Sciatic nerve (tissue), 2 donors: ENCODE measurements at places on chromosomes 6 and 20.

GRCh38 chr6:90261801-90262200, 34.8 kb downstream of the BACH2 start:
- DNase-seq: no peak

DNA sequence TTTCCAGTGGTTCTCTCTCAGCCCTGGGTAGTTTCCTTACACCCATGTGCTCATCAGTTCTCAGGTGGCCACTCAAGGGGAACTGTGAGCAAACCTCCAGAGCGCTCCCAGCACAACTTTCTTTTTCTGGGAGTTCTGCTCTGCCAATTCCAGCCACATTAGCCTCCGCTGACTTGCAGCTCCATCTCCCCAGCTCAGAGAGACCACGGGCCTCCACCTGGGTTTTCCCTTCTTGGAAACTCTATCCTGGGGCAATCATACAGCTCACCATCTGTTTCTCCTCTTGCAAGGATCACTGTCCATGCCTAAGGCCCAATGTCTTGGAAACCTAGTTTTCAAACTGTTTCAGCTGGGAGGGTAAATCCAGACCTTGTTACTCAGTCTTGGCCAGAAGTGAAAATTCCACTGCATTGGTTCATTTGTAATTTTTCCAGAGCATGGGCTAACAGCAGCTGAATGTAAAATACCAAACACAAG, 129.9 kb downstream of the EYA2 start:
- DNase-seq: no peak

GRCh38 chr6:144231721-144232120, 53.4 kb upstream of the UTRN start:
- no peak for DNase-seq

DNA sequence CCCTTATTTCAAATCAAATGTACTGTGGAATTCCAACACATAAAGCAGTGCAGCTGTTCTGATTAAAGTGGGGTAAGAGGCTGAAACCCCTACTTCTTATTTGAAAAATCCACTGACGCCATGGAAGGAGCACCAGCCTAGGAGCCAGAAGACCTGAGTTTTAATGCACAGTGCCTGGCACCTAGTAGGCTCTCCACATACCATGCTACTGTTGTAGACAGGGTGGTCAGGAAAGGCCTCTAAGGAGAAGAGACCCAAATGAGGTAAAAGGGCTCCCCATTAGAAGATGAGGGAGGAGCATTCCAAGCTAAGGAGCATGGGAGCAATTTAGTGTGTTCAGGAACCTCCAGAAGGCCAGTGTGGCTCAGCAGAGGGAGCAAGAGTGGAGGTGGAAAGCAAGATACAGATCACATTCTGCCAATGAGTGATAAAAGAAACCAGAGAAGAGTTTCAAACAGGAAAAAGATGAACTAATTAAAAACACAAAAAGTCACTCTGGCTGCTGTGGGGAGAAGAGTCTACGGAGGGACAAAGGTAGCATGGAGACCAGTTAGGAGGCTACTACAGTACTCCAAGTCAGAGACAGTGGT, 11.8 kb upstream of the ZNF76 start:
- no peak for DNase-seq

- no peak for DNase-seq
Measured at GRCh38 chr6:129345890-129346289, 364.1 kb downstream of the ARHGAP18 start.

GRCh38 chr6:4434655-4435054, 299.3 kb upstream of the ECI2 start:
- DNase-seq: no peak

DNA sequence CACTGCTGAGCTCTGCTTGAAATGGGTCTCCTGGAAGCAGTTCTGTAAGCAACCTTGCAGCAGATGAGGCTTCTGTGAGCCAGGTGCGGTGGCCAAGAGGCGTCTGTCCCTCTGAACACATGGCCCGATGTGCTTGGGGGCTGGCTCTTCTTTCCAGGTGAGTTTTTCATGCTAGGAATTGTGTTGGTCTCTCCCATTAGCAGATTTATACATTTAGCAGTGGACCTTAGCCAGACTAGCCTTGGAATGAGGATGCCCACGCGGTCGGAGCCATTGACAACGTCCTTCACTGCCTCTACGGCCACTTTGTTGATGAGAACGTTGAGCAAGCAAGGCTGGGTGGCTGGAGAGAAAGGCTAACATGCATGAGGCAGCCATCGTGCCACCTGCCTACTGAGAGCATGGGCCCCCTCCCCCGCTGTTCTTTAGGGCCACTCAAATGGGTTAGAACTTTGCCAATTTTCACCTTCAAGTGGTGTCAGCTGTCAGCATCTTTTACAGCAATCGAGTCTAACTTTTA, 33.5 kb downstream of the ERMARD start:
- DNase-seq: no peak

GRCh38 chr20:33443006-33443511, 504 bp downstream of the SNTA1 start:
- DNase-seq: peak; percentile 73

- no peak for DNase-seq
Measured at GRCh38 chr6:50925981-50926380, 107.3 kb downstream of the TFAP2B start.

- no peak for DNase-seq
Measured at GRCh38 chr6:32147401-32148132, 4.2 kb downstream of the PRRT1 start.

GRCh38 chr20:709991-710779, 34.6 kb upstream of the SCRT2 start:
- DNase-seq: peak; percentile 53

DNA sequence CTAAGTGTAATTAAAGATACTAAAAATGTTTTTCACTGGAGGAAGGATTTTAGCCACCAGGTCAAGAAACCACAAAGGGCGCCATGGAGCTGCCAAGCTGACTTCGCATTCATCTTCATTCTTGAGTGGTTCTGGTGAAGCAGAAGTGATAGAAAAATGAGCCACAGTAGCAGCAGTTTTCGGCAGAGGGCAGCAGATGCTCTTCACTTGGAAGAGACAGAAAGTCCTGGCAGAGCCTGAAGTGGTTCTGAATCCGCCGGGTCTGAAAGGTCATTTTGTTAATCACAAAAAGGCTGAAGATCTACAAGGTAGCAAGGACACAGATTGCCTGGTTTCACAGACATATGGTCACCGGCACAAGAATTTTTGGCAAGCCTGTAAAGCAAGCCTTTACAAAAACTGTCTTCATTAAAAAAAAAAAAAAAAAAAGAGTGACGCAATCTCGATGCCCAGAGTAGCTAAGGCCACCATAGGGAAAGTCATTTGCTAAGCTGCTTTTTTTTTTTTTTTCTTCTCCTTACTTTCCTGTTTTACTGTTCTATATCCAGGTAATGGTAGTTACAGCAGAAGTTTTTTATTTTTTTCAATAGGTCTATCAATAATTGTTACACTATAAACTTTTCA, 345.1 kb upstream of the AGPAT4 start:
- peak; percentile 65 for DNase-seq

DNA sequence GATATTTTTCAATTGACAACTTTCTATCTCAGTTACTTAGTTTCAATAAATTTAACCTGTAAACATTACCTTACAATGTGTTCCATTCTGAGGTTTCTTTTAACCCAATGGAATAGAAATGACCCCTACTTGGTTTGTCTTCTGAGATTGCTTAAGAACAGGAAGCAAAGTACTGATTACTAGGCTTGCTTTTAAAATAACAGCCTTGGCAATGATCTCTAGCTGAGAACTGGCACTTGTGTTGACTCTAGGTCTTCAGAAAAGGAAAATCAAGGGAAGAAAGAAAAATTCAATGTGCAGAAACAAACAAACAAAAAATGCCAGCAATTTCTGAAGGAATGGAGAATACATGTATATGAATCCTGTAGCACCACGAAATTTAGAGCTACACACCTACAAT, 66.1 kb downstream of the SYNE1 start:
- DNase-seq: no peak

DNA sequence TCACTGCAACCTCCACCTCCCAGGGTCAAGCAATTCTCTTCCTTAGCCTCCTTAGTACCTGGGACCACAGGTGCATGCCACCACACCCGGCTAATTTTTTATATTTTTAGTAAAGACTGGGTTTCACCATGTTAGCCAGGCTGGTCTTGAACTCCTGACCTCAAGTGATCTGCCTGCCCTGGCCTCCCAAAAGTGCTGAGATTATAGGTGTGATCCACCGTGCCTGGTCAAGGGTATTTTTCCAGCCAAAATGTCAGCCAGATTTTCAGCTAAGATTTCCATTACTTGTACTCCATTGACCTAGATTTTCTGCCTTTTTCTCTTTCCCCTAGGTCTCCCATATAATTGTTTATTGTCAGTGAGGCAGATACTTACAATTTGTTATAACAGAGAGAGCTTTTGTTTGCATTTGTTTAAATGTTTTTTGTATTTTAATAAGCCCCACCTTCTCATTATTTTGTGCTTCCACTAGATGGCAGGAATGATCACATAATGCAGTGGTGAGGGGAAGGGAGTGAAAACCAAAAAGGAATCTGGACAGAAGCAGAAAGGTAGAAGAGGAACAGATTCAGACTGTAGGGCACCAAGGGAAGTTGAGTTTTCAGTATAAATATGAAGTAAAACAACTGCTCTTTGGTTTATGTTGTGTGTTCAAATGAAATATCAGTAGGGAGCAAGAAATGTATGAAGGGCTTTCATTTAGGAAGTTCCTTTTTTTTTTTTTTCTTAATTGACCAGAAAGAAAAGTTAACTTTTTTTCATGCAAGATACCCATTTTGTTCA, 29.7 kb downstream of the RPF2 start:
- DNase-seq: no peak

DNA sequence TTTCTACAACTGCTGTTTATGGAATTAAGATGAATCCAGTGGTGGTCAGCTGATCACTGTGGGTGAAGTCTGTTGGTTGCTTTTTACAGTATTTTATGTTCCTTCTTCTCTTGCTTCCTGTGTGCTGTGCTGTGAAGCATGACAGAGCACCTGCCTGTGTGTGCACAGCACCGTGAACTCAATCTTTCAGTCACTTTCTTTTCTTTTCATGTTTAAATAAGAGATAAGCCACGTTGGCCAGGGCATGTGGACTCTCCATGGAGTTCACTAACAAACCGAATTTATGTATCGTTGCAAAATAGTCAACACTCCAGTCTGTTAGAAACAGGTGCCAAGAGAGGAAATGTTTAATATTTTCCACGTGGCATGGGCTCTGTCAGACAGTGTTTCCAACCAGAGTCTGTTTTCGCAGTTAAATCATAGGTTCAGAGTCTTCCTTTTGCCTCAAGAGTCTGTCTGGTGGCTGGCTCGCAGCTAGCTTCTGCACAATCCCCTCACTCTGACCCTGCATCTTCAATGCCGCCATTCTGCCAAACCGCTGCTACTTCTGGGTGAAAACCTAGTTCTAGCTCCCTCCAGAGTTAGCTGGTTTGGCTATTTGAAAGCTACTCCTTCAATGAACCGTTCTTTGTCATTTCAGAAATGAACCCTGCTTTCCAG, 73.2 kb downstream of the QRSL1 start:
- no peak for DNase-seq

DNA sequence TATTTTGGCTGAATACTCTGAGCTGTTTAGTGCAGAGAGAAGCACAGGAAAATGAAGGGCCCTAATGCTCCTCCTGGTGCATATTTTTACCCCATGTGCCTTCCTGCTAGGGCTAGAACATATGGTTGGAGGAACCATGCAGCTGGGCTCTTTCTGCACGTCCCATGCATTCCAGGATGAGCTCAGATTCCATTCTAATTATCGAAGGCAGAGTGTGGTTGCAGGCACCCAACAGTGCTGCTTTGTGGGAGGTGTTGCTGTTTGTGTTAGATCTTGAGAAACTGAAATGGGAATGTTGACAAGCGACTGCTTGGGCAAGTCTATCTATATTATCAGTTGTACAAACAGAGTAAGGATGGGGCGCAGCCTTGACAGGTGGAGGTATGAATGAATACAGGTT, 419.5 kb downstream of the DHX35 start:
- DNase-seq: no peak

DNA sequence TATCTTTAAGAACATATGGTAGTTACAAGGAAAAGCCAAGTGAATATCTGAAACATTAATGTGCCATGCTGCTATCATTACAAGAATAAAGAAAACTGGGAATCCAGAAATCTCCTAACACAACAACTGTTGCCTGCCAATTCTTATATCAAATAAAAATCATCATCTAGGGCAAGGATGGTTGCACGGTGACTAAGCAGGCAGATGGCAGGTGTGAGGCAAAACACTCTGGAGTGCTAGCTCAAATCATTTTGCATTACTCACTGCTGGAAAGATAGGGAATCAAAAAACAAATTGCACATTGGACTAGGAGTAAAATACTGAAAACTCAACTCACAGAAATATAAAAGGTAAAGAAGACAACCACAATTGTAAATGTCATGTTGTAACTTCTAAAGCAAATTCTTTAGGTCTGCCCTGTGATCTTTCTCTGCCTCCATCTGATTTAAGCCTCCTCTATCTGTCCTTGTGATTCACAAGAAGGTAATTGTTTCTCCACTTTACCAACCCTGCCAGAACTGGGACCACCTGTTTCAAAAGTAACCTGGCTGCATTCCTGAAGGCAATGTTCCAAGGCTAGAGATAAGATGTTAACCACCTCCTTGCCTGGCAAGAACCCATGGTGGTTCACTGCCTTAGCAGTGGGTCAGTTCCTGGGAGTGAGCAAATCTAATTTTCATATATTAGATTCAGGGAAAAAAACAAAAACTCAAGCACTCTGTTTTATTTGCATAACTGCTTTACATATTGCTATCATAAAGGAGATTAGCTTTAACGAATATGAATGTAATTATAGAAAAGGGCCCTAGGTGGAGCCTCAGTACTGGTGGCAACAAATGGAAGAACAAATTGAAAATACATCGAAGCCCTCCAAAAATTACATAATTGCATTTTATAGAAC, 33.1 kb upstream of the LCA5 start:
- no peak for DNase-seq

DNA sequence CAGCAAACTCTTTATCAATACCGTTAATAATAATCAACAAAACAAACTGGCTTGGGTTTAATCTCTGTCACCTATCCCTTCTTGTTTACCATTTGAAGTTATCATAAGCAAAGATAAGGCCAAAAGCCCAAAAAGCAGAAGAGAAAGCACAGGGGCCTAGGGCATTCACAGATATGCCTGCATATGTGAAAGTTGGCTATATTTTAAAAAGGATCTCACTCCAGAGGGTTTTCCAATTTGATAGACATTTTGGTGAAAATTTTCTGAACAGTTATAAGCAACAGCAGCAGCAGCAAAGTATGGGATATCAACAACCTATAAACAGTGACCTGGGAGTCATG, 101.1 kb downstream of the ATXN1 start:
- DNase-seq: no peak

DNA sequence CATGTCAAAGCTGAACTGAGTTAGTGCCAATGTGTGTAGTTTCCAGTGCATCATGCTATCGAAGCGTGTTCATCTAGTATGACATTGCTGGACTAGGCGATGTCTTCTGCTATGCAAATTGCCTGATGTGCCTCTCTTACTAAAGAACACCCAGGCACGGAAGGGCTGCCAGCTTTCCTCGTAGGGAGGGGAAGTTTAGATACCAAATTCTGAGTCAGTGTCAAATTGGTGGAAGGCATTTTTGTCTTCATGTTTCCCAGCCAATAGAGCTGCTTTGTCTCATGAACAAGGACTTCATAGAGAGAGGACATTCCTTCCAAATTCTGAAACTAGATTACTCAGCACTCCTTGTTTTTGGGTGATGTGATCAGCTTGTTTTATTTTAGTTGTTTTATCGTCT, 320.1 kb downstream of the BTBD3 start:
- DNase-seq: no peak

- DNase-seq: no peak
Measured at GRCh38 chr20:38061109-38061508, 27.6 kb downstream of the RPRD1B start.

- DNase-seq: no peak
Measured at GRCh38 chr6:71929047-71929446, 42.7 kb downstream of the RIMS1 start.
